ENCODE measurements at places on chromosomes 1 and 21.

- no peak for DNase-seq
These were observed 280.5 kb downstream of the PLPP3 start for GRCh38 chr1:56298866-56299265.

- DNase-seq = no peak
These were observed 33.6 kb downstream of the PGBD5 start for GRCh38 chr1:230392536-230392909.

- no peak for DNase-seq
These were observed 150.1 kb downstream of the PLXNA2 start for GRCh38 chr1:208093754-208094719.

DNA sequence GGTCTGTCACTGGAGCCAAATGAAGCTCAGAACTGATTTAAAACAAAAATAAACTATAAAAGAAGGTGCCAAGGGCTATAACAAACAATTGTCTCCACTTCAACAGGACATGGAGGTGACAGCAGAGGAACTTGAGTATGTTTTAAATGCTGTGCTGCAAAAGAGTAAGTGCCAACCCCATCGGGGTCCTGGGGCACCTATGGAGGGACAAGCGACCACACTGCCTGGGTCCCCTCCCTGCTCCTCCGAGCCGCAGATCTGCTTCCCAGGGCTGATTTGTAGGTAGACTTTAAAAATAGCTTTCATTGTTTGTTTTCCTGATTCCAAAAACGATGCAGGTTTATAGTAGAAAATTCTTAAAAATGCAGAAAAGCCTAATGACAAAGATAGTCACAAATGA lies 42.8 kb downstream of the CAPN9 start:
- no peak for DNase-seq

GRCh38 chr1:163170331-163170730 lies 32.4 kb downstream of the RGS5 start:
- no peak for DNase-seq

DNA sequence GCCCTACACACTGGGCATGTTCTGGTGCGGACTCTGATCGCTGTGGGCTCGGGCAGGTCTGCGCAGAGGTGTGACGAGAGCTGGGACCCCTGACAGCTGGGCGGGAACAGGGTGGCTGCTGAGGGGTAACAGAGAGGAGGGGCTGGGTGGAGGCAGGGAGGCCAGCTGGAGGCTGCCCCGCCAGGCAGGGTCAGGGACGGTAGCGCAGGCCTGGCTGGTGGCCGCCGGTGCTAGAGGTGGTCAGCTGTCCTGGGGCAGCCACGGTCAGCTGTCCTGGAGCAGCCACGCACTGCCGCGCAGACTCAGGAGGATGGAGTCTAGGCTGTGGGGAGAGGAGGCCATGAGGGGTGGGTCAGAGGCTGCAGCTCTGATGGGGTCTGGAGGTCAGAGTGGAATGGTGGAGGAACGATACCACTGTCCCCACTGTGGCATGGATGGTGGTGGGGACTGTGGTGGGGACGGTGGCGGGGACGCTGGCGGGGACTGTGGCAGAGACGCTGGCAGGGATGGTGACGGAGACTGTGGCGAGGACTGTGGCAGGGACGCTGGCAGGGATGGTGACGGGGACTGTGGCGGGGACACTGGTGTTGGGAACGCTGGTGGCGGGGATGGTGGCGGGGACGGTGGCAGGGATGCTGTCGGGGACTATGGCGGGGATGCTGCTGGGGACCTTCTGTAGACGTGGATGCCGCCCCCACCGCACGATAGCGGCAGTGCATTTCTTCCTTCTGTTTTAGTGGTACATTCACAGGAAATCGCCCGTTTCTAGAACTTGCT lies 21.3 kb upstream of the LRRC3 start:
- no peak for DNase-seq

DNA sequence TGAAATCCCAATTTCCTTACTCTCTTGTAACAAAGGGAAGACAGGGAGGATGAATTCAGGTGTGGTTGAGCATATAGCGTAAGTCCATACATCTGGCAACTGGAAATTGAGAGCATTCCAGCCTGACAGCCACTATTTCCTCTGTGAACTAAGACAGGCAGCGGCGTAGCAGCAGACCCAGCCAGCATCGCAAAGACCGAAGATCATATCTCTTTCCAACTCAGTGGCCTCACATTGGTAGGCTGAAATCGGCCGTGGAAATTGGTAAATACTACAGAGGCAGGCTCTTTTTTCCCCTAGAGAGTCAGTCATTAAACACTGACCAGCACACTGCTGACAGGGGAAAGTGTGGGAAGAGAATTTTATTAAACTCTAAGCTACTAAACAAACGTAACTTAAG lies 43.4 kb downstream of the TARBP1 start:
- DNase-seq = no peak

GRCh38 chr1:172581779-172582178 lies 48.8 kb downstream of the SUCO start:
- no peak for DNase-seq

GRCh38 chr1:43951021-43951985 lies 4.6 kb downstream of the IPO13 start:
- DNase-seq = no peak

DNA sequence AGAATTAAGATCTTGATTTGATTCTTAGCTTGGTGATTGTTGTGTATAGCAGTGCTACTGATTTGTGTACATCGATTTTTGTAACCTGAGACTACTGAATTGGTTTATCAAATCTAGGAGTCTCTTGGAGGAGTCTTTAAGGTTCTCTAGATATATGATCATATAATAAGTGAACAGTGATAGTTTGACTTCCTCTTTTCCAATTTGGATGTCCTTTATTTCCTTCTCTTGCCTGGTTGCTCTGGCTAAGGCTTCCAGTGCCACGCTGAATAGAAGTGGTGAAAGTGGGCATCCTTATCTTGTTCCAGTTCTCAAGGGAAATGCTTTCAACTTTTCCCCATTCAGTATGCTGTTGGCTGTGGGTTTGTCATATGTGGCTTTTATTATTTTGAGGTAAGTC lies 61.5 kb upstream of the LYST start:
- no peak for DNase-seq

GRCh38 chr1:9326596-9326995 lies 33.9 kb downstream of the SPSB1 start:
- DNase-seq = no peak
